Activated CD4-positive, alpha-beta T cell treated with anti-CD3 and anti-CD28 coated beads, Interleukin-2, amount 50 U/mL, for 1 hour (primary cell): ENCODE measurements at places on chromosomes 4 and X.

DNA sequence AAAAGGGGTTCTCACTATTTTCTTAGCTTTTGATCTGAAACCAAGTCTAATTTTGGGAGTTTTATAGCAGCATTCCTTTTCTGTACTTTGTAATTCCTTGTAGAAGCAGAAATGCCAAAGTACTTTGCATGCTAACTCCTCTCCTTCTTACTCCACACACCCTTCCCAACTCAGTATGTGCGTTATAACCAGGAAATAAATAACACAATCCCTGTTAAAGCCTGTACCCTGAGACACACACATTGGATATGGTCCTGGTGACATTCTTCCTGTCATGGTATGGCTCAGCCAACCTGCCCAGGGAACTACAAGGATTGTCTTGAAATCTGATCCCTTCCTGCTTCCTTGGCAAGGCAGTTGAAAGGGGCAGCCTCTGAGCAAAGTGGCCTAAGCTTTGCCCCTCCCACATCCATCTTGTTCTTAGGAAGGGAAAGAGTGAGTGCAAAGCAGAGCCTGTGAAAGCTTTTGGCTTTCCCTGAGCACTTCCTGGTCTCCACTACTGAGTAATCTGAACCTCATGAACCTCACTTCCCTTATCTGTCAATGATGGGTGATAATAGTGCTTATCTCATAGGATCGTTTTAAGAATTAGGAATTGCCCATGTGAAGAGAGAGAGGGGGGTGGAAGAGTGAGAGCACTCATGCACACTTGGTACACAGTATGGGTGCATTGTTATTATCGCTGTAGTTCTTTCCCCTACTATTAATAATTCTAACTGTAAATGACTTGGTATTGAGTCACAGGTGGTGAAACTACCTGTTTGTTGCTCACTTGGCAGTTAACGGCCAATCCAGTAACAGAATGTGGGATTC lies 109.3 kb downstream of the AFF2 start:
- DNase-seq = no peak

DNA sequence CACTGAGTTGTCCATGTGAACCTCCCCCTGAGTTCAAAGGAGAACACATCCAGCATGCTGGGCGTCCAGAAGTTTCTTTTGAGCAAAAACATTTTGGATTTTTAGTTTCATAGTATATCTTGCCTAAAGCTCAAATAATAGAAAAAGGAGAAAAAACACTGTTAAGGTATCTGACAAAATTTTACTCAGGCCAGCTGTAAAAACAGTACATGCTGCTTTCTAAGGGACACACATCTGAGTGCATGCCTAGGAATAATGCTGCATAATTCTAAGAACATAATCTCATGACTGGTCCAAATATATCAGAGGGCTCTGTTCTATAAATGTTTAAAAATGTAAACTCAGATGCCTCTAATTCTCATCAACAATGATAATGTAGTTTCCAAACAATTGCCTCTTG lies 561.3 kb upstream of the INTU start:
- DNase-seq = no peak

DNA sequence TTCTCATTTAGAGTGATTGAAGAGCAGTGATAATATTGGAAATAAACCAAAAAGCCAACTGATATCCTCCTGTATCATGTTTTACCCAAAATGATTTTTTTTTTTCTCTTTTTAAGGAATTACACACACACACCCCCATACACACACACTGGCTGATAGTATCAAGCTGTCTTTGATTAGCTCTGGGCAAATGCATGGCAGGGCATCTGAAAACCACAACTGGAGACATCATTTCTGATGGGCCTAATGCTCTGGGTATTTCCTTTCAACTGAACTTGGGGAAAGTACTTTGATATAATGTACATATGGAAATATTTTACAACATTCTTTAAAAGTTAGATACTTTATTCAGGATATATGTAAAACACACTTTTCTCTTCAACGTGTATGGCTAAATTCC lies 14.2 kb upstream of the OSTC start:
- DNase-seq = no peak

DNA sequence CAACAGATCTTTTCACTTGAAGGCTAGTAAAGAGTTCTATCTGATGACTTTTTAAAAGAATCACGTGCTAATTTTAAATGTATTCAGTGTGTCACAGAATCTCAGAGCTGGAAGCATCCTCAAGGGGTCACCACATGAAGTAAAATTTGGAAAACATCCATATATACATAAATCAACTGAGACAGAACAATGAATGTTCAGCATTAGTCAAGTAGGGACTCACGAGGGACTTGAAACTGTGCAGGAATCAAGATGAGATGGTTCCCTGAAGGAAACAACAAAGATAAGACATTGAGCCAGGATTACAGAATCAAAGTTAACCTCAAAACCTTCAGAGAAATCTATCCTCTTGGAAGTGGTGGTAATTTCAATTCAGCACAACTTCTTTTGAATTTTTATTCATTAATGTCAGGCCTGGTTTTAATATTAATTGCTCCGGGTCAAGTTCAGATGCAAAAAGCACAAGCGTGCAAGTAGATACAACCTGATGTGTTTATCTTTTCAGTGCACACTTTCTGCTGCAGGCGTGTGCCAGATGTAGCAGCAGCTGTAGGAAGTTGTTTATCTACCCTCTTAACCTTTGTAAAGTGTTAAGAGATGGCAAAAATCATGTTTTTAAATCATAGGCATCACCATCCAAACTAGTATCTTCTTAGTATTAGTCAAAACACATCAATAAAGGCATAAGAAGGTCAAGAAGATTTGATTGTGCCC lies 87.7 kb upstream of the SRD5A3 start:
- DNase-seq = no peak

GRCh38 chr4:24795666-24796381 lies 451 bp downstream of the SOD3 start:
- DNase-seq = no peak

- DNase-seq = no peak
These were observed 181.7 kb upstream of the AGTR2 start for GRCh38 chrX:115988825-115989224.

DNA sequence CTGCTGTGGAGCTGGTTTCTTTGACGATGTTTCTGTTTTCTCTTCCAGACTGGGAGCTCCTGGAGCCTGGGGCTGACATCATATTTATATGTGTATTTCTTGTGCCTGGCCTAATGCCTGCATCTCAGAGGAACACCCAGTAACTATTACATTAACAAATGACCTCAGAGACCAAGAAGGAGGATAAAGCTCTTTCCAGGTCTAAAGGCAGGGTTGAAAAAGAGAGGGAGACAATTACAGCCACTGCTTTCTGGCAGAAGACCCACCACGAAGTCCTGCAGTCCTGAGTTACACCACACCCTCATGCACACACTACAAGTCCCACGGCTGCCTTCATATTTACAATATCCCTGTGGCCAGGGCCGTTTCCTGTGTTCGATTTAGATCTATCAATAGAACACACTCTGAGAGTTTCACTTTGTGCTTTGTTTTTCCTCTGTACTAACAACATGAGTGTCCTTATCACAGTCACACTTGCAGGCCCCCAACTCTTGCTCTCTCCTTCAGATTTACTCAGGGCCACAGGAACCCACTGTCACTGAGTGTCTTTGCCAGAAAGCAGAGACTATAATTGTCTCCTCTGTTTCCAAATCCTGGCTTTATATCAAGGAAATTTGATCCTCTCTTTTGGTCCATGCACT lies 535.5 kb downstream of the MID1IP1 start:
- DNase-seq = no peak

DNA sequence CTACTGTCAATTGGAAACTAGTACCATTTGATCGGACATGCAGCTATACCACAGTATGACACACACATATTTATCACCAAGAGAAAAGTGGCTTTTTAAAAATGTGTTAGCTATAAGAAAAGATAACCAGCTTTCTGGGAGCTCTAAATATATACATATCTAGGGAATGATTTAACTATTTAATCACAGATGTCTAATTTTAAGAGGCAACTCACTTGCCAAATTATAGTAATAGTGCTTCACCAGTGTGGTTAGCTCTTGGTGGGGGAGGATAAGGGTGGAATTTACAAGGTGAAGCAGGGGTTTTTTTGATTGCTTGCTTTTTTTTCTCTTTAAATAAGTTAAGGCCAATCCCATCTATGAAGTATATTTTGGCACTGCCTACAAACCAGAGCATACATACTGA lies 547.7 kb upstream of the DIPK2B start:
- no peak for DNase-seq

DNA sequence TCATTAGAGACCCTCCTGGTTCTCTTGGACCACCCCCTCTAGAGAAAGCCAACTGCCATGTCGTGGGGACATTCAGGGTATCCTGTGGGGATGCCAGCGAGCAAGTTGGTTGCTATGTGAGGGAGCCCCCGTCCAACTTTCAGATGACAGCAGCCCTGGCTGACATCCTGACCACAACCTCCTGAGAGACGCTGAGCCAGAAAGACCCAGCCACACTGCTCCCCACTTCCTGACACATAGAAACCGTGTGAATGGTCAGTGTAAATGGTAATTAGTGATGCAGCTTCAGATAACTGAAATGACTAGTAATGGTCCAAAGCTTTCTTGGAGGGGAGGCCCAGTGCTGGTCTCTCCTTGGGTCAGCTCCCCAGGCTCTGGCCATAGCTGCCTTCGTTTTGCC lies 10.8 kb downstream of the CLCN4 start:
- DNase-seq = no peak

GRCh38 chr4:163535657-163536056 lies 41.2 kb downstream of the TMA16 start:
- DNase-seq = no peak

DNA sequence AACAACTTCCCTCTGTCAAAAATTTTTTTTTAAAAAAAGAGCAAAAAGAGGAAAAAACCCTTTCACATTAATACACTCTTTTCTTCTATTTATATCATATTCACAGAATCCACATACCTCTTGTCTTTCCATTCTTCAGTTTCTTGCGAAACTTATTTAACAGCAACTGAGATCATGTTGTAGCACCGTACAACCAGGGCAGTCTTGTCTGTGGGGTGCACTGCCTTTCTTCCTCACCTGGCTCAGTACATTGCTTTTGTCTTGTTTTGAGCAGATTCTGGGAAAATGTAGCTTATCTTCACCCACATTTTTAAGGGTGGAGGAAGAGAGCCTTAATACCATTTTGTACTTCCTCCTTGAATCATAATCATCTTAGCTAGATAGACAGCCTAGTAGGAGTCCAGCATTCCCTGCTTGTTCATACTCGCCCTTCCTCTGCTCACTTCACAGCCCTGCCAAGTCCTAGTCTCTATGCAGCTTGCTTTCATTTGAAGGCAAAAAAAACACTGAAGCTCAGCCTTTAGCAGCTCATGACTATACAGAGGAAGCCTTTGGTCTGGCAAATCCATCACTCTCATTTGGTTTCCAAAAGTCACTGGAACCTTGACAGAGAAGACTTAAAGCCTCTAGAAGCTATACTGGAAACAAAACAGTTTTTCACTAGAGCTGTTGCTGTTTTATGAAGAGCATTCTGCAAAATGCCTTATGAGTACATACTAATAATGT lies 140.6 kb upstream of the BANK1 start:
- DNase-seq = no peak

- DNase-seq = no peak
These were observed 256.7 kb downstream of the FBXW7 start for GRCh38 chr4:152279234-152279566.

DNA sequence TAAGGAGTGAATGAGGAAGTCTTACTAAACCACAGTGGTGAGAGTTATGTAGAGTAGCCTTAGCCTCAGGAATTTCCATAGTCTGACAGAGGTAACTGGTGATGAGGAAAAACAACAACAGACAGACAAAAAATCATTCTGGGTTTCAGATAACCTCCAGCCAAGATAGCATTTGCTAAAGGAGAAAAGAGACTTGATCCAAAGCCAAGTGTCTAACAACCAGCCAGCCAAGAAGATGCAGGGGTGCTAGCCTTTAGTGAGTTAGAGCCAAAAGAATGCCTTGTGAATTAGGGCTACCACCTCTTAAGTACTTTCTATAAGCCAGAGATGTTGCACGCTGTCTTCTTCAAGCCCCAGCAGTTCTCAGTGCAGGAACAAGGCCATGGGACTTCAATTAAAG lies 478.0 kb upstream of the CPEB2 start:
- no peak for DNase-seq
